Left lung (tissue), 14 donors: ENCODE measurements at places on chromosomes 1 and 21. TPM values are rescaled to one million over a fixed set of nuclear protein-coding genes. Genes with fewer than 3 reads are reported as not detected.

The SMIM11 gene
- total RNA-seq = 3.1 TPM

The LCE1A gene
- not detected for total RNA-seq

The APOBEC4 gene
- 0.26 TPM for total RNA-seq

The LAMC2 gene
- 104 TPM for total RNA-seq

The SYPL2 gene
- total RNA-seq = 3.6 TPM

The PCBP3 gene
- total RNA-seq = 4.0 TPM

The RPE65 gene
- not detected for total RNA-seq

GRCh38 chr1:89594096-89594740 lies 38.7 kb upstream of the LRRC8C start:
- DNase-seq = no peak

GRCh38 chr1:229229137-229229720 lies 41.7 kb upstream of the RAB4A start:
- DNase-seq = no peak

DNA sequence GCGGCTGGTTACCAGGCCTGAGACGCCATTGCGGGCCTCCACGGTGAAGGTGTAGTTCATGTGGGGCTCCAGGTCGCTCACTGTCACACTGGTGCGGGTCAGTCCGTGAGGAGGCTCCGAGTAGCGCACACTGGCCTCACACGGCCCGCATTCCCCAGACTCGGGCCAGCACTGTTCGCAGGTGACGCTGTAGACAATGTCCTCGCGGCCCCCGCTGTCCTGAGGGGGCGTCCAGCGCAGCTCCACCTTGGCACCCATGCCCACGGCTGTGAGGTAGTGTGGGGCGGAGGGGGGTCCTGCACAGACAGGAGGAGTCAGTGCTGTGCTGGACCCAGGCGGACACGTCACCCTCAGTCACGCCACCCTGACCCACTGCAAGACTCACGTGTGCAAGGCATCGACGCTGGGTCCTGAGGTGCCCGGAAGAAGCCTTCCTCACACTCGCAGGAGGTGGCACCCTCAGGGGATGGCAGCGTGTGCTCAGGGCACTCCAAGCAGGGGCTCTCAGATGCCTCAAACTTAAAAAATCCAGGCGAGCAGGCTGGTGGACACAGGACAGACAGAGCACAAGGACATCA lies 17.9 kb downstream of the EPHA2 start:
- DNase-seq = peak; percentile 72

DNA sequence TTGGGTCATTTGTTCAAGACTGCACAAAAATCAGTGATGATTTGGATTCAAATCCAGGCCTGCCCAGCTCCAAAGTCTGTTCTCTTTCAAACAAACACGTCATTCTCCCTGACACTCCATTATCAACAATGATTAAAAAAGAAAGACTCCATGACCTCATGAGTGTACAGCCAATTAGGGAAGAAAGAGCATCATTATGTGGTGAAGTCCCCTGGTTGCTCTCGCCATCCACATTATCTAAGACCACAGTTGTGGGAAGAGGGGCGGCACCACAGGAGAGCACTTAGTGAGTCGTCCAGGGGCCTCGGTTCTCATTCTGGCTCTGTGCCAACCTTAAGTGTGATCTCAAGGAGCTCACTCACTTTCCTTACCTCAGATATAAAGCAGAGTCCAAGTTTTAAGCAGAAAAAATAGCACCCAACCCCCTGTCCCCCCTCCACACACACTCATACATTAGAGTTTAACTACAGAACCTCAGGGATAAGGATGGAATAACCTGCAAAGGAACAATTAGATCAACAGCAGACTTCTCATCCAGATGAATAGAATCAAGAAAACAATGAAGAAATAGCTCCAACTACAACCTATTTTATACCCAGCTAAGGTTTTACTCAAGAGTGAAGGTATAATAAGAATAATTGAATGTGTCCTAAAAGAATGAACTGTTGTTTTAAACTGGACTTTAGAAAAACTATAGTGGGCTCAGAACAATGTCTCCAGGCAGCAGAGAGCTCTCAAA lies 47.8 kb downstream of the COL6A1 start:
- peak; percentile 78 for DNase-seq

GRCh38 chr1:65953170-65953569 lies 160.5 kb downstream of the PDE4B start:
- DNase-seq = no peak

- DNase-seq = no peak
Measured at GRCh38 chr1:244180256-244180655, 129.2 kb downstream of the ZBTB18 start.

DNA sequence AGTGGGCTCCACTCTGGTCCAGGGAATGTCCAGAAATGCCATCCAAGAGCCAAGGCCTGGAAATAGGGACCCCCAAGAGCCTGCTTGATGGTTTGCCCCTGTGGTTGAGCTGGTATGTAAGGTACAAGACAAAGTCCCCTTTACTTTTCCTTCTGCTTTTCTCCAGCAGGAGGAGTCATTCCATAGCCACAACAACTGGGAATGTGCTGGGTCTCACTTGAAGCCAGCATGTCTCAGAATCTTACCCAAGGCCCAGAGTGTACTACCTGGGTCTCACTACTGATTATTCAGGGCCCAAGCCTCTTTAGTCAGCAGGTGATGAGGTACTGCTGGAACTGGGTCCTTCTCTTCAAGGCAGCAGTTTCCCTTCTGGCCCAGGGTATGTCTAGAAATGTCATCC lies 62.1 kb upstream of the CD55 start:
- no peak for DNase-seq
